ENCODE measurements at places on chromosomes 5 and 9.

DNA sequence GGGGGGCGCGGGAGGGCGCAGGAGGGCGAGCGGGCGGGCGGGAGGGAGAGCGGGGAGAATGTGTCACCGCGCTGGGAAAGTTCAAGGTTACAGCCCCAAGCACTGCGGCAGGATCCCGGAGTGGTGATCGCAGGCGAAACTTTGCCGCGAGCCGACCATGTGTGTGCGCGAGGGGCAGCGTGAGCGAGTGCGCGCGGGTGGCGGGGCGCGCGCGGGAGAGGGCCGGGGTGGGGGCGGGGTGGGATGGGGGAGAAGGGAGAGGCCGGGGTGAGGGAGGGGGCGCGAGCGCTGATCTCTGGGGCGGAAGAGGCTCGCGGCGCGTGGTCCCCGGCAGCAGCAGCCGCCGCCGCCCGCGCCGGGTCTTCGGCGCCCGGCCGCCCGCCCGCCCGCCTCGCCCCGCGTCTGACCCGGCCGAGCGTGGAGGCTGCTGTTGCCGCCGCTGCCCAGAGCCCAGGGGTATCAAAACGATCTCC is at the start of gene NFIB:
Gene NFIB, minus strand, starts transcription at position 191 of the 473 bp plus-strand sequence. CDS start 630 bp downstream, outside the sequence.
- peak; percentile 64 for DNase-seq

- DNase-seq, result peak; percentile 18
These were observed 32.1 kb downstream of the LCP2 start for GRCh38 chr5:170265522-170265921.

DNA sequence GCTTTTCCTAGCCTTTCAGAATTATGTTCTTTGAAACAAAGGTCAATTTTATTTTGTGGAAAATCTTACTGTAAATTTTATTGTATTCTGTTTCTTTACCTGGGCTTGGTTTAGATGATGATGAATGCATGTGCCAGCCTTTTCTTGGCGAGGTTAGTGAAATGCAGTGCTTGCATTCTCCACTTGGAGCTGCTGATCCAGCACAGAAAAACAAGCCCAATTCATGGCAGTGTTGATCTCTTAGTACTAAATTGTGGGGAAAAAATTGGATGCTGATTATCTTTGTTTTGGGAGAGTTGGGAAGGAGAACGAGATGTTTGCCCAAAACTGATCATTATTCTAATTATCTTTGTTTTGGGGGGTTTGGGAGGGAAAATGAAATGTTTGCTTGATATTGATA is 3.7 kb downstream of the HABP4 start:
- peak; percentile 66 for DNase-seq

DNA sequence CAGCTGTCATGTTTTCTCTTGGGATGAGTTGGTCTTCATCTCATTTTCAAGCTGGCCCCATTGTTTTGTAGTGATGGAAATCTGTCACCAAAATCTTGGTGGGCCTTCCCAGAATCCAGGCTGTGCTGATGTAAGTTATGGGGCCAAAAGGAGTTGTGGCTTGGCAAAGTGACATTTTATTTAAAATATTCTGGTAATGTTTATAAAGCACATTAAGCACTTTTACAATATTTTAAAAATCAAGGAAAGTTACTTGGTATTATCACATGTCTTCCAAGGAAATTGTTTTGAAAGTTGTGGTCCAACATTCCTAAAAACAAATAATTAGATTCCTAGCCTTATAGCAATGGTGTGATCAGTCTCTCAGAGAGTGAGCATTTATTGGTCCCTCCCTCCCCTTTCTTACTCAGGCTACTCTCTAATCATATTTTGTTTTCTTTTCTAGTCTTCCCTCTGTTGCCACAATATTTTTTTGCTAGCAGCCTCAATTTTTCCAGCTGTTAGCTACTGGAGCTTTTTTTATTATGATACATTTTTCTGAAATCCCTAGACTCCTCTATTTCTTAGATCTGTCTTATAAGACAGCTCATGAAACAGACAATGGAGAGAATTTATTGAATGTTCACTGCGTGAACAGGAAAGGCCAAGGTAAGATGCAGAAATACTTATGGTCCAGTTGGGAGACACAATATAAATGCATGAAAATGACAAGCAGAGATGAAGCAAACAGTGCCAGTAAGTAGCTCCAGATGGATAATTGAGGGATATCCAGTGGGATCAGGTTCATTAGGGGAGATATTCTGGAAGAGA is 408.1 kb upstream of the ZNF608 start:
- DNase-seq, result no peak

DNA sequence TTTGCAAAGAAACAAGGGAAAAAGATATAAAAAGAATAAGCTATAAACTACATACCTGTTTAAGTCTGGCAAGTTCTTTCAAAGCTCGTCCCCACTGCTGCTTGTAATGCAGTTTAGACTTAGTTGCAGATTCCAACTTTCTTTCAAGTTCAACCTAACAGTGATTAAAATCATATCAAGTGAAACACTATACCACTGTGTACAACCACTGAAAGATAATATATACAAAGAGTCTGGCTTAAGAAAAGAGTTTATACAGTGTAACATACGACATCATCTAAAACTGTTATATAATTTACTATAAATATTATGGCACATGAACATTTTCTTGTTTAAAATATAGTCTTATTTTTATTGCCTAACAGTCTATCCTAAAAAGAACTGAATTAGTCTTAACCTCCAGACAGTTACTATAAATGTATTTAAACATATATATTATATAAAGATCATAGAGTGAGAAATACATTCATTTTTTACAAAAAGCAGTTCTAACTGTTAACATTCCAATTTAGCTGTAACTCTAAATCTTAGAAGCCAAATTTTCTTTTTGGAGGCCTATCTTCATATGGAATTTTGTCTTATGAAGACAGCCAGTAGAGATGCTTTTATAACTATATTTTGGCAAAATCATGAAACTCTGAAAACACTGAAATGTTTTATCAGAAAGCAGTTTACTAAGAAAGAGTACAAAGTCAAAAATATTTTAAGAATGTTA is 58.6 kb downstream of the CEP120 start:
- no peak for DNase-seq

- no peak for DNase-seq
These were observed 60.6 kb upstream of the ADRA1B start for GRCh38 chr5:159855476-159856191.

GRCh38 chr5:58246461-58246944 is 213.4 kb downstream of the PLK2 start:
- no peak for DNase-seq

GRCh38 chr5:99022250-99022649 is 93.4 kb upstream of the CHD1 start:
- DNase-seq, result no peak

- DNase-seq, result no peak
These were observed 71.9 kb upstream of the RANBP3L start for GRCh38 chr5:36373527-36374086.

- no peak for DNase-seq
These were observed 15.8 kb upstream of the HMHB1 start for GRCh38 chr5:143796125-143796524.

- no peak for DNase-seq
These were observed 140.8 kb downstream of the CEP120 start for GRCh38 chr5:123282444-123282843.

GRCh38 chr5:170221327-170221741 is 11.5 kb upstream of the C5orf58 start:
- DNase-seq, result peak; percentile 18

DNA sequence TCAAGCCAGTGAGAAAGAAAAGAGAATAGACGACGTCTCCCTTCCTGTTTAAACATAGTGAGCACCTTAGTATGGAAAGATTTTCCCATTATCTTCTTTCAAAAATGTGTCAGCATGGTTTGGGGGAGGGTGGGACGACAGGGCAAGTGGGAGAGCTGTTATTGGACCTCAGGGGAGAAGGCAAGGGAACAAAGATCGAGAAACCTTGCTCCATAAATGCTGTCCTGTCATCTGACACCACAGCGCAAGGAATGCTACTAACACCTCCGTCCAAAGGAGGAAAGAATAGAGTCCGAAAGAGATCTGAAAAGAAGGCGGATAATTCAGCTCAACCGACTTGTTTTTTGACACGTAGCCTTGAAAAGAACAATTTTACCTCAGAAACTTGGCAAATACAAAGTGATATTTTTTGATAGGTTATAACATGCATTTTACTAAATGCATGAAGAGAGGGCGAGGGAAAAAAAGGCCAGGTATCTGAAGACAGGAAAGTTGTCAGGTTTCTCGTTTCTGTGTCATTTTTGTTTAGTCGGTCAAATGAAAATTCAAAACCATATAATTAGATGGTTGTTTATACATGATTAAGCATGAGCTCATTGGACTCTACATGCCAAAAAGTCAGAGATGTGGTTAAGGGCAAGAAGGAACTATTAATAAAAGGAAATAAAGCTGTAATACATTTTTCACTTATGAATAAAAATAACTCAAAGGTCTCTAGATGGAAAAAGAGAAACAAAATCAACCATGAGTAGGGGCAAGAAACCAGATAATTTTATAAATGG is 155.7 kb downstream of the GLIS3 start:
- no peak for DNase-seq

DNA sequence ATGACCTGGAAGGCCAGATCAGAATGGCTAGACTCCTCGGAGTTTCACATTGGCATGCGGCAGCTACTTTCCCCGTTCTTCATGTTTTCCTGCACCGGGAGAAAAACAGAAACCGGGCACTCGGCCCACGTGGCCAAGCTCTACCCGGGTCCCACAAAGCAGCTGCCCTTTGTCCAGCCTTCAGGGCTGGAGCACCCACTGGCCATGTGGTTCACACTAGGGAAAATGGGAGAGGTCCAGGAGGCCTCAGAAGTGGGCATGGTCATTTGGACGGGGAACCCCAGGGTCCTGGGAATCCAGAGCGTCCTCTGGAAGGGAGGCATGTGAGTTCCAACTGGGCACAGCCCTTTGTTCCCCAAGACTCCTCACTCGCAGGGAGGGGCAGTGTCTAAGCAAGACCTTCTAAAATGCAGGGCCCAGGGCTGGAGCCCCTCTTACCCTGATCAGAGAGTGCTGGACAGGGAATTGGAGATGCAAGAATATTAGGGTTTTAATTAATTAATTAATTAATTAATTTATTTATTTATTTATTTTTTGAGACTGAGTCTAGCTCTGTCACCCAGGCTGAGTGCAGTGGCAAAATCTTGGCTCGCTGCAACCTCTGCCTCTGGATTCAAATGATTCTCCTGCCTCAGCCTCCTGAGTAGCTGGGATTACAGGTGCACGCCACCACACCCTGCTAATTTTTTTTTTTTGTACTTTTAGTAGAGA is 97.2 kb upstream of the CPEB4 start:
- DNase-seq, result no peak

- DNase-seq, result peak; percentile 67
These were observed 93.2 kb upstream of the PHYKPL start for GRCh38 chr5:178325679-178326373.

- no peak for DNase-seq
These were observed 970.2 kb upstream of the COX7C start for GRCh38 chr5:85647349-85648127.

- DNase-seq, result peak; percentile 65
These were observed 4.2 kb upstream of the ENTPD8 start for GRCh38 chr9:137445275-137445807.

DNA sequence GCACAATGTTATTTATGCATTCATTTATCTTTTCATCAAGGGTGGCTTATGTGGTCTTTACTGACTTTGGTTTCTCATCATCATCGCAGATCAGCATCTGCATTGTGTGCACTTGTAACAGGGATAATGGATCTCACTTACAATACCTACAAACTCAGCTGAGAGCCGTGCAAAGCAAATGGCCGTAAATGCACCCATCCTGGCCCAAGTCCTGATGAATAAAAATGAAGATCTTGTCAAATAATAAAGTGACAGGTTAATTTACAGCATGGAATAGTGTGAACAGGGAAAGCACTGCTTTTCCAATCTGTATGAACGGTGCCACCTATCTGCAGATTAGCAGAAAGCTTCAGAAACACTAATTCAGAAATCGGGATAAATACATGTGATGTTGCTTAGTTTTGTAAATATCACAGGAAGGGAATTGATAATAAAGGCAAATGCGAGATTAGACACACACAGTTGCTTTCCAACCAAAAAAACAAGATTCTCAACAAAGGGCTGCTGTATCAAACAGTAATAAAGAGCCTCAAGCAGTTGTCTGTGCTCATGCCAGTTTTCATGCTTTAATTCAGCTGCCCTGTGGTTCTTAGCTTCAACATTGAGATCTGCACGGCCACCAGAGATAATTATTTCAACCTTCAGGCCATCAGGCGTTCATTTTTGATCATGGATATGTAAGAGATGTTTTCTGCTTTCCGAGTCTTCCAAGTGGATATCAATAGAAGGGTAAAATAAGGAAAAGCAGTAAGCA is 153.4 kb upstream of the POU5F2 start:
- DNase-seq, result peak; percentile 12

GRCh38 chr5:9861666-9862256 is 231.6 kb upstream of the TAS2R1 start:
- no peak for DNase-seq

DNA sequence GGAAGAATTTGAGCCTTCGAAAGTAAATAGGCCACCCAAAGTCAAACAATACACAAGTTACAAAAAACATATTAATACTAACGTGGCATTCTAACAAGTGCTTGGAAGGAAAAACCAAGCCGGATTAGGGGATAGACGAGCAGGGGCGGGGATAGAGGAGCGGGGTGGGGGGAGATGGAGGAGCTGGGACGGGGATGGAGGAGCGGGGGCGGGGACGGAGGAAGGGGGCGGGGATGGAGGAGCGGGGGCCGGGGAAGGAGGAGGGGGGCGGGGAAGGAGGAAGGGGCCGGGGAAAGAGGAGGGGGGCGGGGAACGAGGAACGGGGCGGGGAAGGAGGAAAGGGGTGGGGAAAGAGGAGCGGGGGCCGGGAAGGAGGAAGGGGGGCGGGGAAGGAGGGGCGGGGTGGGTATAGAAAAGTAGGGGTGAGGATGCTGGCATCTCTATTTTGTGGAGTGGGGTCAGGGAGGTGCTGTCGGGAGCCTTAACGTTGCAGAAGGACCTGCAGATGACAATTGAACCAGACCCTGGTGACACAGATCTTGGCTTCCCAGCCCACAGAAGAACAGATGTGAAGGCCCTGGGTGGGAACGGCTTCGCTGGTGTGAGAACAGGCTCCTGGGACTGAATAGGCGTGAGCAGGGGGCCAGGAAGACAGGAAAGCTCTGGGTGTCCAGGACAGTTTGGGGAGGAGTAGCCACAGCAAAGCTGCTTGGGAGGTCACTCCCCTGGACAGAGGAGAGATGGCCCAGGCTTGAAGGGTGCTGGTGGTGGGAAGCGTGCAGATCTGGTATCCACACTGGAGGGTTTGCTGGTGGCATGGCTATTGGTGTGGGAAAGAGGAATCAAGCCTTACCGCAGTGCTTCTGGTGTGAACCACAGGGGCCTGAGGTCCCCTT is 233.3 kb upstream of the DAP start:
- DNase-seq, result no peak

DNA sequence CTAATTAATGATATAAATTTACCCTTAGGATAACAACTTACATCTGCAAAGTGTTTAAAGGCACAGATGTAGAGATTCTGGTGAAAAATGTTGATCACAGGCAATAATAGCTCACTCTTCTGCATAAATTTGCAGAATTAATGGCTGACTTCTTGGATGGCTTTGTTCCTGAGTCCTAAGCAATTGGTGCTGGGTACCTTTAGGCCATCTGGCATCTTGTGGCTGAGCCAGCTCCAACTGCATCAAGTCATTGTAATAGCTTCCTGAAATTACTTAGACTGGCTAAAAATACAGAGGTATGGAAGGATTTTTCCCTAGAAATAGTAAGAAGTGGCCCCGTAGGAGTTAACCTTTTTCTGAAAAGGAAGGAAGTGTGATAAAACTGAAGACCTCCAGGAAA is 118.3 kb upstream of the MINAR2 start:
- peak; percentile 29 for DNase-seq

Measured in cerebellum (tissue), 4 donors.